ENCODE measurements at places on chromosomes 11 and 22.
A peak's percentile ranks its signal among the peaks of the same experiment; 100 is the strongest.

GRCh38 chr11:8013833-8014232, 26.7 kb downstream of the EIF3F start:
- DNase-seq = no peak

GRCh38 chr11:72334651-72335050, 90.7 kb upstream of the PHOX2A start:
- no peak for DNase-seq

DNA sequence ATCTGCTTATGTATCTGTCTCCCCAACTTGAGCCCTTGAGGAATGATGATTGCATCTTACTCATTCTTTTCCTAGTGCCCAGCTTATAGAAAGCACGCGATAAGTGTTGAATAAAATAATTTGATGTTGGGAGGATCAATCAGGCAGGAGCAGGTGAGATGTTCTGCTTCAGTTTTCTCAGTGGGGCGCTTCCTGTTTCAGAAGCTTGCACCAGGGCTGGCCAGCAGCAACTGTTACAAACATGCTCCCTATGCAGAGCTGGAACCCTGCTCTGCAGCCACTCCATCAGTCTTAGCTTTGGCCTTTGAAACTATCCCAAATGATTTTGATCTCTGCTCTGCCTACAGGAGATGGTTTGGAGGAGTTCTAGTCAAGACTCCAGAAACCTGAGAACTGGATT, 3.9 kb downstream of the ENDOD1 start:
- DNase-seq = no peak

GRCh38 chr11:19392321-19392720, 151.6 kb upstream of the E2F8 start:
- no peak for DNase-seq

DNA sequence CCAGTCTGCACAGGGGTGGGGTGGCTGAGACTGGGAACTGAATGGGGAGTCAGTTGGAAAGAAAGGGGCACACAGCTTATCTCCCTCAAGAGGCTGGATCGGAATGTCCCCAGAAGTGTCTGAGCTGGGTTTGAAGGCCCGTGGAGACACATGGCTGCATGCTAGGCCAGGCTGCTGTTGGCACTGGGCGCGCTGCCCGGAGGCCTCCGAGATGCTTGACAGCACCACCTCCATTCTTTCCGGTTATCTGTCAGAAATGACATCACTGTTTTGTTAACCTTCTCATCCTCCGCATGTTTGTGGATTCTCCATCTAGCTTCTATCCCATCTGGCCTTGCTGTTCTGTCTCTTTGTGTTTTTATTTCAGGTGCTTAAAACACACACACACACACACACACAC, 85.5 kb downstream of the APIP start:
- no peak for DNase-seq

- DNase-seq = no peak
Observed at GRCh38 chr11:102112509-102112821, 2.2 kb downstream of the YAP1 start.

GRCh38 chr11:118430956-118431355, 5.3 kb upstream of the KMT2A start:
- no peak for DNase-seq

DNA sequence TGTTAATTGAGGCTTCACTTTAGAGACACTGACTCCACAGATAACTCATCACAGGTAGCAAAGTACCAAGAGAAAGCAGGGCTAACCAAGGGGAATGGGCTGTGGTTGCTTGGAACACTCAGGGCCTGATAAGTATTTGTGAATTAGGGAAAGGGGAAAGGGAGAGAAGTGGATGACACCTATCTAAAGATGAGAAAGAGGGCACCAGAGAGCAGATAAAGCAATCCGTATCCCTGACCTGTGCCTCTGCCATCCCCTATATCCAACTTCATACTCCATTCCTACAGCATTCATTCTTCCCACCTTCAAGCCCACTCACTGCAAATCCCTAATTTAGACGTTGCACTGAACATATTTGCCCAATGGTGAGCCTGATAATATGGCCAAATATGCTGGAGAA, 43.0 kb upstream of the API5 start:
- DNase-seq = no peak

GRCh38 chr11:111586388-111586831, 15.8 kb upstream of the SIK2 start:
- peak; percentile 63 for DNase-seq

- DNase-seq = peak; percentile 63
Observed at GRCh38 chr11:133947321-133947756, 9.4 kb downstream of the IGSF9B start.

- DNase-seq = no peak
Observed at GRCh38 chr11:11189506-11189905, 163.5 kb downstream of the CSNK2A3 start.

DNA sequence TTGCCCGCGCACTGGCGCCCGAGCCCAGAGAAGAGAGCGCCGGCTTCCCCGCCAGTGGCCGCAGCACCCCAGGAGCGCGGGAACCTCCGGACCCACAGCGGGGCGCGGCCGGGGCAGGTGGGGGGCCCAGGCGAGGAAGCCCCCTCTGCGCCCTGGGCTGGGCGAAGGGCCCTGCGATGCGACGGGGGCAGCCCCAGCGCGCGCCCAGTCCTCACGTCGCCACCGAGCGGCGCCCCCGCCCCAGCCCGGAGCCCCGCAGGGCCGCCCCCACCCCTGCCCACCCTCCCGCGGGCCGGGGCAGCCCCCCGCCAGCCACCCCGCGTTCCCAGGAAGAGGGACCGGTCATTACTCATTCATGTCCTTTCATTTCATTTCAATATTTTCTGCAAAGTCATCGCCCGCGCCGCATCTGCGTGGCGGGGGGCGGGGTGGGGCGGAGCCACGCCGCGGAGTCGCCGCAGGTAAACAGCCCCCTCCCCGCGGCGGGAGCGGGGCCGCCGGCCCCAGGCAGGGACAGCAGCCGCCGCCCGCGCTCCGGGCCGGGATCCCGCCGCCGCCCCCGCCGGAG, 673 bp upstream of the PANX2 start:
- no peak for DNase-seq

DNA sequence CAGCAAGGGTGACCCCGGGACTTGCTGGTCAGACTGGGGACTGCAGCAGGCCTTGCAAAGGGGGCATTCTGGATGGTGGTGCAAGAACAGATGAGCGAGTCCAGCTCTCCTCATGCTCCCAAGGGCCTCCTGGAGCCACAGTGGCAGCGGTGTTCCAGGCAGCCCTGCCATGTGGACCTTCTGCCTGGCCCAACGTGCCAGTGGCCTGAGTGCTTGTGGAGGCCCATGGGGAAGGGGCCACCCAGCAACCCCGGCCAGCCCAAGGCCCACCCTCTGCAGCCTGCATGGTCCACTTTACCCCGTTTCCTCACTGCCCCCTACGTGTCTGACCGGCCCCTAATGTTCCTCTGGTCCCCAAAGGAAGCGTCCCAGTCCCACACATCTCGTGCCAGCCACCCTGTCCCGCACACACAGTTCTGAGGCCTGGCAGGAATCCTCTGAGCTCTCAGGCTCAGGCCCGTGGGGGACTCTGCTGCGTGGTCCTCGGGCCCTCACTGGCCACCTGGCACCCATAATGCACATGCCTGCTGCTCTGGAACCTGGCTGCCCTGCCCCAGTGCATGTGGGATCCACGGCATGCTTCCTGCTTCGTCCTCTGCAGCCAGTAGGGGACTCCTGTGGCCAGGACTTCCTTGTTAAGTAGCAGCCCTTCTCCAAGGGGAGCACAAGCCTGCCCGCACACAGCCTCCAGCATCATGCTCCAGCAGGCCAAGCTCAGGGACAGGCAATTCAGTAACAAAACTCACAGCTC, 85.5 kb downstream of the DGCR2 start:
- no peak for DNase-seq

DNA sequence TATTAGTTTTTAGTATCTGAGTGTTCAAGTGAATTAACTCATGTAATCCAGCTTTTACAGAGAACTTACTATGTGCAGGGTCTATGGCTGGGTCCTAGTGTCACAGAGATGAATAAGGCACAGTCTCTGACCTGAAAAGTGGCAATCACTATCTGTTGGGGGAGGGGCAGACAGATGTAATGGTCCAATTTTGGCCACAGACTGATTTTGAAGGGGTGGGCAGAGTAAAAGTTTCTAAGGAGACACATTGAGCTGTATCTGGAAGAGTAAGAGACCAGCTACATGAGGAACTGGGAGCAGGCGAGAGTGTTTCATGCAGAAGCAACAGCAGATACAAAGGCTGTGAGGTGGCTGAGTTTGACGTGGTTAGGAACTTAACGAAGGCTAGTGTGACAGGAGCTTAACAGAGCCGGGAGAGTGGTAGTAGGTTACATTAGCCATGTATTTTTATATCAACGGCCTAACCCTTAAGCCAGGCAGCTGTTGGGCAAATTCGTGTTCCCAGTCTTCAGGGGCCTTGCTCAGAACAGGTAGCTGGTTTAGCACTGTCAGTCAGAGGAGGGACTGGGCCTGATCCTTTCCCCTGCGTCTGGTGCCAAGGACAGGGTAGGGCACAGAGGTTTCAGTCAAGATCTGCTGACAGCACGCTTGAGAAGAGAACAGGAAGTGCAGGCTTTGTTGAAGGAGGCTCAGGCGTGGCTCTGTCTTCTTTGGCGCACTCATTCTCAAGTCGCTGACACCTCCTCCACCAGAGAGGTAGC, 1.4 kb upstream of the STIM1 start:
- DNase-seq = peak; percentile 34

DNA sequence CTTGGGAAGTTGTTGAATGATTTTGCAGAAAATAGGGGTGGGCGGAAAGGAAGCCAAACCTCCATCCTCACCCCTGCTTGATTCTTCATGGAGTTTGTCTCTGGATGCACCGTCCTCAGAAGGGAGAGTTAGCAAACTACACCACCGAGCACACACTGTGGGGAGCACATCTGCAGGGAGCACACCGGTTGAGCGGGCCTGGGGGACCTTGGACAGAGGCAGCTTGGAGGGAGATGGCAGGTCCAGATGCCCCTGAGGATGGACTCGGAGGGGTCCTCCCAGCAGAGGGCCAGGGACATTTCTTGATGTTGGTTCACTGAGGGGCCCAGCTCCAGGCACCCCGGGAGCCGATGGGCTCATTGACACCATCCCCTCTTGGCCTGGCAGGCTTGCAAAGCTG, 15.1 kb upstream of the FGF19 start:
- DNase-seq = no peak

- DNase-seq = no peak
Observed at GRCh38 chr11:120127236-120127635, 10.7 kb downstream of the TRIM29 start.

- DNase-seq = no peak
Observed at GRCh38 chr22:38870791-38871359, 1.1 kb downstream of the CBX6 start.

GRCh38 chr11:75503531-75504099, 22.1 kb downstream of the GDPD5 start:
- DNase-seq = no peak

GRCh38 chr11:117189191-117189940, 9.8 kb upstream of the TAGLN start:
- no peak for DNase-seq

DNA sequence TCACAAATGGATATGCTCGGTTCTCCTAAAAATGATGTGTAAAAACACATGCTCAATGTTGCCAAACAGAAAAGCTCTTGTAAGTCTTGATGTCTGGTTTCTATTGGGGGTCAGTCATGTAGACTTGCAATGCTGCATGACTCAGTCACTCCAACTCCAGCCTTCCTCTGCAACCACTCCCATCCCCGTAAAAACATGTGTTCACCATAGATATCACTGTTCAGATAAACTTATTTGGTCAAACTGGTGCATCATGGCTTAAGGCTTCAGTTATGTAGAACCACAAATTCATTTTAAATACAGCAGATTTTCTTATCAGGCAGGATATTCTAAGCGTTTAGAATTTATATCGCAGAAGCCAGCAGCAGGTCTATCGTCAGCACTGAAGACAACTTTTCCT, 298.4 kb upstream of the LUZP2 start:
- DNase-seq = no peak

DNA sequence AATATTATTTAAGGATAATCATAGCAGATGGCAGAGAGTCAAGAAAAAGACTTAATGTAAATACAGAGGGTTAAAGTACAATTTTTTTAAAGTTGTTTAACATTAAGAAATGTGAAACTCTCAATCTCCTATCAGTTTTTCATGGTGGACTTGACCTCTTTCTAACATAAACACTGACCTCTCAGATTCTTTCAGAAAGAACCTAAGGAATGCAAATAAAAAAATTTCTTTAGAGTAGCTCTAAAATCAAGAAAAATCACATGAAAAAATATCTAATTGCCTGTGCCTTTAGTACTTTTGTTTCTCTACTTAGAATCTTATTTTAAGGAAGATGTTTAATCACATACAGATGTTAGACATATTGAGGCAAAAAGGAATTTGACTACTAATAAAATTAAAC, 12.9 kb downstream of the RNF141 start:
- DNase-seq = no peak

DNA sequence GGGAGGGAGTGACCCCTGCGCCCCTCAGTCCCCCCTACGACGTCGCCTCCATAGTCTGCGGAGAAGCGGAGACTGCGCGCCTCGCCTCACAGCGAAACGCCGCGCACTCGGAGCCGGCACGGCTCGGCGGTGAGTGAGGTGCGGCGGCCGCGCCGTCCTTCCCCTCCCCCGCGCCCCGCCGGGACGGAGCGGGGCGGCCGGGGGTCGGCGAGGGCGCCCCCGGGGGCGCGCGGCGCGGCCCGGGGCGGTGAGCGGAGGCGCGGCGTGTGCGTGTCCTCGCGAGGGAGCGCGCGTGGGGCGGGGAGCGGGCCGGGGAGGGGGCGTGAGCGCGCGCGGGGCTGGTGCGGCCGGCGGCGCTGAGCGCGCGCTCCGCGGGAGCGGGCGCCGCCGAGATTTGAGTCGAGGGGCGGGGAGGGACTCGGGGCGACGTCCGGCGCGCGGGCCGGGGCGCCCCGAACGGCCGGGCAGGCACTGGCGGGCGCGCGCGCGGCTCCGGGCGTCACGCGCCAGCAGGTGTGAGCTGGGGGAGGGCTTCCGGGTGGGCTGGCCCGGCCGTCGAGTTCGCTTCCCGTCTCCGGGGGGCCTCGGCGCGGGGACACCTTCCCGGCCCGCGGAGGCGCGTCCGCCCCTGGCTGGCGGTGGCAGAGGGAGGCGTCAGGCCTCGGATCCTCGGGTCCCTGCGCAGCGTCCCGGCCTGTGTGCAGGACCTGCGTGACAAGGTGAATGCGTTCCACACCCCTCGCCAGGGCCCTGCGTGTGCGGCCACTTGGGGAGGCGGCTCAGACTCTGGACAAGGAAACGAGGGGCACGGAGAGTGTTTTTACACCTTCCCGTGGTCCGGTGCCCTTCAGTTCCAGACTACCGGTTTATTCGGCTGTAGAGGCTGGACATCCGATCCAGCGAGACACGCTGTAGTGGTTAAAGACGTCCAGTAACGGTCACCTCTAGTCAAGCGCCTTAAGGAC, 50.4 kb downstream of the FAM83F start:
- peak; percentile 22 for DNase-seq

DNA sequence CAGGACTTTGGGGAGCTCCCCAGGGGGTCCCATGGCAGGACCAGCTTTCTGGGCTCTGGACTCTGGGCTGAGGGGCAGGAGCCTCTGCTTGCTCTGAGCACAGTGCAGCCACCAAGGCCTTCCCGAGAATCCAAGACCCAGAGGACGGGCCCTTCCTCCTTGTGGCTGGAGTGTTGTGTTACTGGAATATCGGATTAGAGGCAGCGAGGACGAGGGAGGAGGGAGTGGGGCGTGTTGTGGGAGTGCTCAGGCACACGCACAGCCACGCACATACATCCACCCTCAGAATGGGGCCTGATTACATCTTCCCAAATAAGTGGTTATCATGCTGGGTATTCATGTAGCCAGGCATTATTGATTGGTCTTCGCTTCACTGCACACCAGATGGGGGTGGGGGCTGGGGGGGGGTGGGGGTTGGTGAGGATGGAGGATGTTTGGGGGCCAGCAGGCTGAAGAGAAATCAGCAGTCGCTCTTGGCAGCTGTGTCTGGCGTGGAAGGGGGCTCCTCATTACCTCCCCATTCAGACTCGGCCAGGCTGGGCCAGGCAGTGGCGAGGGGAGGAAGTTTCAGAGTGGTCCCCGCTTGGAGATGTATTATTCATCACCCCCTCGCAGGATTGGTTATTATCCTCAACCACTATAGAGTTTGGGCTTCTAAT, 120.9 kb downstream of the ST3GAL4 start:
- DNase-seq = no peak

All from GF-D8 (cell line).